ENCODE measurements at places on chromosomes 5 and 9.

DNA sequence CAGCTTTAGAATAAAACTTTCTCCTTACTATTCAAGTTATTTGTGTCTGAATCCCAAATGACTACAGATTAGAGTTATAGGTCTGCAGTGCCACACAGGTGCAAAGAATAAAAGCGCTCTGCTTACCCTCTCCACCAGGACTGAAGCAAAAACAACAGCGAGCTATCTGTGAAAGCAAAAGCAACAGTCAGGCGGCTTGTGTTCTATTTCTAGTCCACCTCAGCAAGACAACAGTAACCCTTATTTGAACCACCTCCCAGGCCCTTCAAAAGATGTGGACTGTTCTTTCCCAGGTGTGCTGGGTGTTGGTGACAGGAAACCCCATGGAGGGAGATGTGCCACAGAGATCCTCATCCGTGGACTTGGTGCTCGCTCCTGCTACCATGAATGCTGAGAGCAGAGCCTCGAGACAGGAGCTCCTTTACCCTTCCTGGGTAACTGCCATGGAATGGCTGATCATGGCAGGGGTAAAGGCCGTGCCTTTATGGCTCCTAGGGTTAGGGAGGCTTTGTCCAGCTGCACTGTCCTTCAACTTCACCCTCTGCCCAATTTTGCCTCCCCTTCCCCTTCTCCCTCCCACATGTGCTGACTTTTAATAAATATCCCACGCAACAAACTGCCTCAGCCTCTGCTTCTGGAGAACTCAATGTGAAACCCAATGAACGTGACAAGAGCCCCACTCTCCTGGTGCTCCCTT, 108.6 kb downstream of the SERINC5 start:
- no peaks in the 10 kb centered on the region for H3K27me3 ChIP-seq
- DNase-seq = no peak
- no peak overlapping the region for H3K27ac ChIP-seq
- peaks cover 72% of the 10 kb centered on the region for H3K4me1 ChIP-seq
- H3K4me3 ChIP-seq = no peak overlapping the region
- peaks cover 75% of the 10 kb centered on the region for H3K36me3 ChIP-seq

DNA sequence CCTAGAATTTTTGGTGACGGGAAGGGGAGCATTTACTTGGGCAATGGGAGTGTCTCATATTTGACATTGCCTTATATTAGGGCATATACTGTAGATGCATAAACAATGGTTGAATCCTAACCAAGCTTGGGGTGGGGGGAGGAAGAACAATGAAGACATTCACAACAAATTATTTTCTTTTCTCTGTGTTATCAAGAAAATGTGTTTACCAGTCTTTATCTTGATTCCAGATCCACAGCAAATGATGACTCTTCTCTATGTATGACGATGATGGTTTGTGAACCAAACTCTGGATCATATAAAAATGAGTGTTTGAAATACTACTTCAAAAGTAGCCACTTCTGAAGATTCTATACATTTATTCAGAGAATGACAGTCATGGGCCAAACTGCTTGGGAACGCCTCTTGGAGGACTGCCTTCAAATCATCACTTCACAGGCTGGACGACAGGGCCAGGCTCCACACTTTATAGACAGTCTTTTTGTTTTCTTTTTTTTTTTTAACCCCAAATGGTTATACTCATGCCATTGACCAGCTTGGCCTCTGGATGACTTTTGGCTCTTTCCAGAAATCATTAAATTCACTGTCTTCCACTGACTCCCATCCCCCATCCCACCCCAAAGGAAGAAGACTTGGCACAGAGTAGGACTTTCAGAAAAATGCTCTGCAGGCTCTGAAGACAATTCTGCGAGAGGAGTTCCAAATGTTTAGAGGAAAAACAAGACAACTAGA, 123.8 kb upstream of the LIFR start:
- H3K27ac ChIP-seq = no peak overlapping the region
- H3K4me3 ChIP-seq = no peak overlapping the region
- DNase-seq = no peak
- H3K27me3 ChIP-seq = peaks cover 8% of the 10 kb centered on the region
- H3K4me1 ChIP-seq = no peaks in the 10 kb centered on the region

DNA sequence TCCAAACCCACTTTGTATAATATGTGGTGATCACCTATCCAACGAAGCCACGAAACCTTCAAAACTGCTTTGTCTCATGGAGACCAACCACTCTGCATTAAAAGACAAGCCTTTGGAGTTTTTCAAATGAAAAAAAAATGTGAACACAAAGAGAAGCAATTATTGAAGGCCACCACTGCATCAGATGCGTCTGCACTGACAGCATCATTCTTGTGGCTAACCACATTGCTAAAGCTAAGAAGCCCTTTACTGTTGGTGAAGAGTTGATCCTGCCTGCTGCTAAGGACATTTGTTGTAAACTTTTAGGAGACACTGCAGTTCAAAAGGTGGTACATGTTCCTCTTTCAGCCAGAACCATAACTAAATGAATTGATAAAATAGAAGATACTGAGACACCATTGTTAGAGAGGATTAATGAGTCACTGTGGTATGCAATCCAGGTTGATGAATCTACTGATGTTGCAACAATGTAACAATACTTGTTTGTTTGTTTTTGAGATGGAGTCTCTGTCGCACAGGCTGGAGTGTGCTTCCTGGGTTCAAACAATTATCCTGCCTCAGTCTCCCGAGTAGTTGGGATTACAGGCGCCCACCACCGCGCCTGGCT, 45.4 kb downstream of the TAF11L14 start:
- no peak overlapping the region for H3K4me3 ChIP-seq
- DNase-seq = no peak
- H3K27ac ChIP-seq = no peak overlapping the region
- no peaks in the 10 kb centered on the region for H3K27me3 ChIP-seq
- no peaks in the 10 kb centered on the region for H3K4me1 ChIP-seq
- H3K36me3 ChIP-seq = no peaks in the 10 kb centered on the region

GRCh38 chr9:105329719-105330062, 85.2 kb downstream of the SLC44A1 start:
- no peak for DNase-seq
- no peak overlapping the region for H3K4me3 ChIP-seq
- H3K27me3 ChIP-seq = no peaks in the 10 kb centered on the region
- H3K27ac ChIP-seq = no peak overlapping the region
- H3K36me3 ChIP-seq = no peaks in the 10 kb centered on the region
- no peaks in the 10 kb centered on the region for H3K4me1 ChIP-seq

DNA sequence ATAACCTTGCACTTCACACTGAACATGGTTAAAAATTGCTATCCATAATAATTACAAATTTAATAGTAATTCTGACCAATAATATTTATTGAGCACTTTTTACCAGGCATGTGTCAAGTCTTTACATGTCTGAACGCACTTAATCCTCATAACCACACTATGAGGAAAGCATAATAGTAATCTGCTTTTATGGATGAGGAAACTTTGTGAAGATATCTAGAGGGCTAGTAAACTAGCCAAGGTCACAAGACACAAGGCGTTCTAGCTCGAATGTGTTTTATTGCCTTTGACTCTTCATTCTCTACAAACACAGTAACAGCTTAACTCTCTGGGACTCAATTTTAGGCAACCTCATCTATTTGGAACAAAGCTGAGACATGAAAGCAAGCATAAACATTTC, 205.1 kb downstream of the ARHGEF28 start:
- H3K4me3 ChIP-seq = no peak overlapping the region
- H3K4me1 ChIP-seq = no peaks in the 10 kb centered on the region
- DNase-seq = no peak
- H3K27me3 ChIP-seq = no peaks in the 10 kb centered on the region

Measured in CD4-positive, alpha-beta memory T cell (primary cell).